ENCODE measurements at places on chromosomes 12 and 14.

DNA sequence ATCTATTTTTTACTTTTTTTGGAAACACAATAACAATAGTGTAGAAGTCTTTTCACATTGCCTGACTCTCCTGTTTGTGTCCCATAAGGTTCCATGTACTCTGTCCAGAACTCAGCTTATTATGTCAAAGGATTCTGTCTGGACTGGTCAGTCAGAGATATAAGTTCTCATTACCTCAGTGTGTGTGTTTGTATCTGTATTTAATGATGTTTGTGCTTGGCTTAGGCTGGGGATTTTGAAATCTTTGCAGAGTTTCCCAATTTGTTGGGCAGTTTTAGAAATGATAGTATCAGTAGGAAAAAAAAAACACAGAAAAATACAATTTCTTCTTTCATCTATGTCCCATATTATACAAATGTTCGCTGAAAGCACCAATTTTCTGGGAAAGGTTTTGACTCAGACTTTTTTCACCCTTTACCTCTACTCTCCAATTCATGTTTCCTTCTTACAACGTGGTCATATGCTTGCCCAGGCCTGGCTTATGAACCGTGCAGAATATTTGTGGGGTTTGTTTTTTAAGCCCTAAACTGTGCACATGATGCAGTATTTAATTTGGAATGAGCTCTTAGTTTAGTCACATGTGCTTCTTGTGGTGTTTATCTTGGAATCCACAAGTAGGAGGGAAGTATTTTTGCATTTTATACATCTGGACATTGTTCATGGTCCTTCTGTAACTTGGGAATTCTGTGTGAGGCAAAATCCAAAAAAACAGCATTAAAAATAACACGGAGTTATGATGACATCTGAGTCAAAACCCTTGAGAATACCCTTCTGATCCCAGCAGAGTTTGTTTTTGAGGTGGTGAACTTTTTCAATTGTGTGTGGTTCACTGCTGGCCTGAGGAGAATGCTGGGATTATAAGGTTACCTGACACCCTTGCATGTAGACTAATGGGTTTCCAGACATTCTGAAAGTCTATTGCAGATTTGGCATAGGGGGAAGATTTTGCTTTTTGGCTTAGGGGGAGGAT is 121.2 kb downstream of the RAD51B start:
- no peak for DNase-seq

DNA sequence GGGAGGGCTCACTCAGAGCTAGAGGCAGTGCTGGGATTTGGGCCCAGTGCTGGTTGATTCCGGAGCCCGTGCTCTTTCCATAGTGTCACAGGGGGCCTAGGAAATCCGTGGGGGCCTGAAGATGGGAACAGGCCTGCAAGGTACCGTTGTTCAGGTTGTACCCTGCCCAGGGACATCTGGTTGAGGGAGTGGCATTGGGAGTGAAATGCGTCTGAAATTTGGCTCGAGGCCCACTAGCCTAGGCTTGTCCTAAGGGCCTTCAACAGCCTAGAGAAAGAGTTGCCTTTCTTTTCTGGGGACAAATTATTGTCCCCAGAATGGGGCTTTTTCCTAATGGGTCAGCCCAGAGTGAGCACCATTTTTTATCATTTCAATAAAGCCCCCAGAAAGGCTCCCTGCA is 26.4 kb upstream of the FAM222A start:
- no peak for DNase-seq

GRCh38 chr12:124829008-124829707 is 34.5 kb downstream of the SCARB1 start:
- DNase-seq, result no peak

GRCh38 chr14:56892959-56893358 is 82.7 kb upstream of the OTX2 start:
- no peak for DNase-seq

GRCh38 chr12:87238466-87238865 is 790.7 kb downstream of the C12orf50 start:
- no peak for DNase-seq

GRCh38 chr12:107650977-107651376 is 34.6 kb upstream of the PWP1 start:
- no peak for DNase-seq

DNA sequence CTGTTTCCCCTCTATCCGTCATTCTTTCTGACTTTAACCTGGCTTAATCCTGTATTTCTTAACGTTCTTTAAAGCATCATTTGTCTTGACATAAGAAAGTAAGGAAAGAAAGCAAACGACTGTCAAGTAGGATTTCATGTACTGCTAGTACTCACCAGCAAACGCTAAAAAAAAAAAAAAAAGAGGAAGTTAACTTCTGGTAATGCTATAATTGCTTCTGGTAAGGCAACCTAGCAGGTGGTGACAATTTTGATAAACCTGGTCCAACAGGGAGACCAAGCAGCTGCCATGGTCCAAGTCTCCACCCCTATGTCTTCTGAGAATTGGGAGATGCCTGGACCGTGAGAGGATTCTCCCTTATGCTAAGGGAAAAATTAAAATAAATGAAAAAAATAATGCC is 306.6 kb downstream of the DAD1 start:
- DNase-seq, result no peak

DNA sequence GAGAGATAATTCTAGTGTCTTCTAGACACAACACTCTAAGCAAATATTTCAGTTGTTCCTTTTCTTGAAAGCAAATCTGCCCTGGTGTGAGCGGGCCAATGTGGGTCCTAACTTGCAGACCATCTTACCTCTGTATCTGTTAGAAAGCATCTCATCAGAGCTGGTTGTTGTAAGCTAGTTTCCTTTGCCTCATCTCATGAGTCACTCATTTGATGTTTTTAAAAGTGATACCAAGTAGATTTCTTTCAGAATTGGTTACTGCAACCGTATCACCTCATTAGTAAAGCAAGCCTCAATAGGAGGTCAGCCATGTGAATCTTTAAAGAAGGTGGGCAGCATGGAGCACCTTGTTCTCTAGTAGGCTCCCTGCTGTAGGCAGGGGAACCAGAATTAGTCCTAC is 78.6 kb downstream of the DAAM1 start:
- DNase-seq, result no peak

DNA sequence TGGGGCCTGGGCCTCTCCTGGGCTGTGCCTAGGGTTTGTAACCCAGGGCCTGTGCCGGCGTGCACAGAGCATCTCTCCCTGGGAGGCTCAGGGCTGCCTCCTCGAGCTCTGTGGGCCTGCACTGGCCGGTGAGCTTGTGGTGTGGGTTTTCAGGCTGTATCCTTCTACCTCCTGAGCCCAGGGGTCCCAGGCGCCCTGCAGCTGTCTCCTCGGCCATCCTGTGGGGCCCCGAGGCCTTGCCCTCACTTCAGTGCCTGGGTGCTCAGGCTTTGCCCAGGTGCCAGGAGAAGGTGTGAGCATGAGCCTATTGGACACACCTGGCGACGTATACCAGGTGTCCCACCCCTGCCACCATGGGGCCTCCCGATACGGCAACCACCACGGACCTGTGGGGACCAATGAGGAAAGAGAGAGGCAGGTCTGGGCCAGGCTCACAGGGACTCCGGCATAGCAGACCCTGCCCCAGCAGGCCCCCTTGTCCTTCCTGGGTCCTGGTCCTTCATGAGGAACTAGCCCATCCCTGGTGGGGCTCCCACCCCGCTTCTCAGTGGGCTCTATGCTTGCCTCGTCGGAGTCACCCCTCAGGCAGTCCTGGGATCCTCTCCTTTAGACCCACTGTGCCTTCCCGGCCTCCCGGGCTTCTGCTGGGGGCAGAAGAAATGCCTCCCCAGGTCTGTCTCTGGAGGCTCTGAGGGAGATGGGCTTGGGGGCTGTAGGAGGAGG is 400.2 kb downstream of the TMEM121 start:
- no peak for DNase-seq

Data from natural killer cell (primary cell).